ENCODE measurements at places on chromosomes 12 and 14.
A peak's percentile ranks its signal among the peaks of the same experiment; 100 is the strongest.

DNA sequence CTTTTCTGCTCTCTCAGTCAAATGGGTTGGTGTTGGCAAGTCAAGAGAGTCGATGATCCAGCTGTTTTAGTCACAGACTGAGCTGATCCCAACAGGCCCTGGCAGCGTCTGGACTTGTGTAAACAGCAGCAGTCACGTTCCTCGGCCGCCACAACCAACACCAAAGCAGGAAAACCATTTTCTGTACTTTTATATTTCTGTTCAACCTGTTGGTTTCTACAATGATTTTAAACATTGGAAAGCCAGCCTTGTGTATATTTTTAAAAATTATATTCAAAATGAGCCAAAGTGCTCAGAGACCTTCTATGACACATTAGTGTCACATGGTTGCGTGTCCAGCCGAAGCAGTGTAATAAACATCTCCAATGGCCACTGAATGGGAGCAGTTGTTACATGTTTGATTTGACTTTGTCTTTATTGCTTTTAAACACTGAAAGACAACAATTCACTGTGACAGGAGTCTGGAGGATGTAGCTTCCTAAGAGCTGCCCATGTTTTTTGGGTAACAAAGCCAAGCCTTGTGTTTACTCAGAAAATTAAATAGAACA is 5.9 kb upstream of the SIVA1 start:
- no peak for DNase-seq

DNA sequence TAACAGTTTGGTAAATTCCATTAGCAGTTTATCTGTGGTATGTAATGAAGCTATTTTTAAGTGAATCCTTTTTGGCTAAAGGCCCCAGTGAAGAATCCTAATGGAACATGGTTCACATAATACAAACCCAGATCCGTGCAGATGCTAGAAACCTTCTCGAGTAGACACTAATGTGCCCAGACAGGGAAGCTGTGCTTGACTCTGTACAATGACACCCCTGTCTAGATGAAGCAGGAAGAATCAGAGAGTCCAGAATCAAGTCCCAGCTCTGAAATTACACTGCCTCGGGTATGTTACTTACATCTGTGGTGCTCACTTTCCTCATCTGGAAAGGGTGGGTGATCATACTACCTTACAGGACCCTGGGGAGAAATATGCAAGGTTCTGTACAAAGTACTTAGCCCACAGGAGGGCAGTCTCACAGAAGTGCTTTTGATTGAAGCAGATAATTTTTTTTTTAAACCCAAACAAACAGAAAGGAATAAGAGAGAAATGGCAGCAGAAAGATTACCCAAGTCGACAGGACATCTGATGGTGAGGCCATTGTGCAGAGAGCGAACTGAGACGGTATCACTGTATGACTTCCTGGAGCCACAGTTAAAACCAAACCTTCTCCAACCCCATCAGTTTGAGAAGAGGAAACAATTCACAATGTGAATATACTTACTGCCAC is 8.5 kb downstream of the CRACR2A start:
- DNase-seq: no peak

DNA sequence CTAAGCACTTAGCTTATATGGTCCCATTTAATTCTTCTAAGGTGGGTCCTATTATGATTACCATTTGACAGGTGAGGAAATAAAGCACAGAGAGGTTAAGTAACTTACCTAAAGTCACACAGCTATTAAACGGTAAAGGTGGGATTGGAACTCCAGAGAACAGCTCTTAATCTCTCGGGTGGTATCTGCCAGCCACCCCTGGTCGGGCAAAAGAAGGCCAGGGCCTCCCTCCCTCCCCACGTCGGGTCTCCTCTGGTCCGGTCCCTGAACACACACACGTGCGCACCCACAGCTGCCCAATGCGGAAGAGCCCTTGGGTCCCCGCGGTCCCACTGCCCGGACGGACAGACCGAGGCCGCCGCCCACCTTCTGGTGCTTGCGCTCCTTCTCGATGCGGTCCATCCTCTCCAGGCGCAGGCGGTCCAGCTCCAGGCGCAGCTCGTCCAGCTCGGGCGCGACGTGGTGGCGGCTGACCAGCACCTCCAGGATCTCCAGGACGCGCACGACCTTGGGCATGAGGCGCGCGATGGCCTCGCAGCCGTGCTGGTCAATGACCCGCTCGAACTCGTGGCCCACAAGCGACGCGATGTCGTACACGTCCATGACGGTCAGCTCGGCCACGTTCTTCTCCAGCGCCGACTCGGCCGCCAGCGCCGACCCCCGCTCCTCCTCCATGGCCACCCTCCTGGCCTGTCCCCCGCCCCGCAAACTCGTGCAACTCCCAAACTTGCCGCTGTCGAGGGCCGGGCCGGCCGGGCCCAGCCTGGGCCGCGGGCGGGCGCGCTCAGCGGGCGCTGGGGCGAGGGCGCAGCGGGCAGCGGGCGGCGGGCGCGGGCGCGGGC is 490 bp downstream of the RILPL1 start:
- peak; percentile 62 for DNase-seq

DNA sequence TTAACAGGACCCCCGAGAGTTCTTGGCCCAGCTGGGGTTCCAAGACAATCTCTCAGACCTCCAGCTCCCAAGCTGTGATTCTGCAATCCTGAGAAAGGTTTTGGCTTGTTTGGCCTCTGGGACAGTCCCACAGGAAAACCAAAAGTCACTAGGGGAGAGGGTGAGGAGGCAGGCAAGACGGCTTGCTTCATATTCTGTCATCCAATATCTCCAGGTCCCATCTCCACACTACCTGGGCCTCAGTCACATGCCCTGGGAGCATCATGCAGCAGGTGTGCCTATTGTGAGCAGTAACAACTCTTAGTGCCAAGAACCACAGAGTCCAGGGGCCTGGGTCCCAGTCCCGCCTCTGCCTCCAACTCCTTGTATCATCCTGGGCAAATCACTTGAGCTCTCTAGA is 1.7 kb downstream of the KRT79 start:
- DNase-seq: no peak

DNA sequence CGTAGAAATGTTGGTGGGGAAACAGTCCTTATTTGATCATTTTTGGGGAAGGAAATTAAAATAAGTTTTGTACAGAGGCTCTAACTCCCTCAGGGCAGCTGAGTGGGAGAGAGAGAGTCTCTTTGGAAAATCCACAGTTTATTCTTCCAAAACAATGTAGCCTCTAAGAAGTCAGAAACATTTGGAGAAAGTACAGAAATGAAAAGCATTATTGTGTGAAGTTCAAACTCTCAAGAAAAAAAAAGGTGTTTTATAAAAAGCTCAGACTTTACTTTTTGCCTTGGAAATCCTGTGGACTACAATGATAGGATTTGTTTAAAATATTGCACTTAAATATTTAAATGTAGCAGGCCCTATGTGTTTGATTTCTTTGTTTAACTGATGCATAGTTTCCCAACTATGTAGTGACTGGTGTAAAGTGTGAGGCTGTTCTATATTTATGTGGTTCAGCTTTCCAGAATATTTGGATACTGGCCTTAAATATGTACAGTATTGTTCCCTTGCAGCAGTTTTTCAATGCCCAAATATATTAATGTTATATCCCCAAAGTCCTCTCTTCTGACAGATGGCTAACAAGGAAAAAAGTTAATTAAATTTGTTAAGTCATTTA is 82.0 kb upstream of the OTOGL start:
- no peak for DNase-seq

GRCh38 chr12:27966870-27967269 is 5.7 kb downstream of the PTHLH start:
- DNase-seq: peak; percentile 100

- no peak for DNase-seq
Measured at GRCh38 chr12:131637986-131638385, 72.9 kb upstream of the SFSWAP start.

DNA sequence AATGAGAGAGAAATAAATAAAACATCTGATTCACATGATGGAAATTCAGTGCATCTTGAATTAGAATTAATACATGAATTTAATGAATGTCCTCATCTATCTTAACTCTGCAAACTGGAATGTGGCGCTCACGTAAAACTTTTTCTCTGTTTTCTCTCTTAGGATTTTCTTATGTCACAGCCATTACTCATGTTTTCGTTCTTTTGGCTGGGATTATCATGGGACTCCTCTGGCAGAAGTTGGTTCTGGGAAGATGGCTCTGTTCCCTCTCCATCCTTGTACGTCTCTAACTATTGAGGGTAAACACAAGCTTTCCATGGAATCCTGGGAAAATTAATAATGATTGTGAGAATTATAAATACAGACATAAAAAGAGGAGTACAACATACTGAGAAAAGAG is 5.0 kb downstream of the CLEC12B start:
- DNase-seq: no peak

DNA sequence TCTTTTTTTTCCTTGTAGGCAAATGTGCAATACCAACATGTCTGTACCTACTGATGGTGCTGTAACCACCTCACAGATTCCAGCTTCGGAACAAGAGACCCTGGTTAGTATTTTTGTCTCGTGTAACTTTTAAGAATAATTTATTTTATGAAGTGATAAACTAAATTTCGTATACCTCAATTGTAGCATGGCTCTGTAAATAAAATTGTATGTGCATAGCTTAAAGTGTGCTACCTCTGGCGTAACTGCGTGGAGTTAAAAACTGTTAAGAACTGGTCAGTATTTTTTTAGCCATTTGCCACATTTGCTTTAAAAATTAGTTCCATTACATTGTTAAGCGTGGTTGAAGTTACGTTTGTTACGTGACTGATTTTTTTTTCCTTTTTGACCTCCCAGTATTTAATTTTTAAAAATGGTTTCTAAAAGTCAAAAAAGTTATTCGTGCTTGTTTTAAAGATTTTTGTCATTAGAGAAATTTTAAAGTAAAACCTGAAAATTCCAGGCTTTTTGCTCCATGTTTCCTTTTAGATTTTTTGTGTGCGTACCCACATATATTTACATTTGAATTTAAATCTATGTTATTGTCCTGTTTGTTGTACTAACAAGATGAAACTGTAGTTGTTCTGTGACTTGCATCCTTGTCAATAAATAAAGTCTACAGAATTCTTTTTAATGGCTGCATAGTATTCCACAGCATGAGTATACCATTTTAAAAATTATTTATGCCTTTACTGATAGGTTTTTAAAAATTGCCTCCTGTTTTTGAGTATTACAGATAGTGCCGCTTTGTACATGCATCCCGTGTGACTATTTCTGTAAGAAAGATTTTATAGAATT is 1.4 kb downstream of the MDM2 start:
- DNase-seq: no peak

- DNase-seq: no peak
Measured at GRCh38 chr12:70426620-70427019, 60.5 kb downstream of the KCNMB4 start.

All from ELR (cell line).